D721Med (cell line): ENCODE measurements at places on chromosomes 5 and 9.

GRCh38 chr5:179166171-179166885 lies 106.2 kb downstream of the ZNF354C start:
- no peak for DNase-seq

DNA sequence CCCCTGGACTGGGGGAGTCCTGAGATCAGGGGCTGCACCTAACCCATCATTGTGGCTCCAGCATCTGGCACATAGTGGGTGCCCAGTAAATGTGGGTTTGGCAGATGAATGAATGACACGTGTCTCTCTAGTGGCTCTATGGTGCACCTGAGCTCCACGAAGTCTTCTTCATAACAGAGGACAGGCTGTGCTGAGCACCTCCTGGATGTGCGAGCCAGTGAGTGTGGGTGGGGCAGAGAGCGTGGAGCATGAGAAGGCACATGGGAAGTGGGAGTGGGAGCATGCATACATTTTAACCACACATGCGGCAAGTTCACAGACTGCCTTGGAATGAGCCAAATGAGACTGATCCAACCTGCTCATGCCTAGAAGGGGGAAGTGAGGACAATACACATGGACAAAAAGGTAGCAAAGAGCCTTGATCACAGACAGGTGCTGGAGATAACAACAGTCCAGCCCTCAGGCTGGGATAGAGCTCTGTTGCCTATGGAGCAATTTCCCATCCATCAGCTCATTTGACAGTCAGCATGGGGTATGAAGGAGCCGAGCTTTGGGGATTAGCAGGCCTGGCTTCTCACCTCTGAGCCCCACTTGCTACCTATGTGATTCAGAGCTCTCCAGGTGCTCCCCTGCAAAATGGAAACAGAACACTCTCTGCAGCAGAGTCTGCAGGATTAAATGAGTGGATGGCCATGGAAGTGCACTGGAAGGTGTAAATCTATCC lies 76.2 kb upstream of the TBC1D2 start:
- no peak for DNase-seq

GRCh38 chr9:113503131-113503541 lies 39.6 kb downstream of the RGS3 start:
- DNase-seq, result no peak

DNA sequence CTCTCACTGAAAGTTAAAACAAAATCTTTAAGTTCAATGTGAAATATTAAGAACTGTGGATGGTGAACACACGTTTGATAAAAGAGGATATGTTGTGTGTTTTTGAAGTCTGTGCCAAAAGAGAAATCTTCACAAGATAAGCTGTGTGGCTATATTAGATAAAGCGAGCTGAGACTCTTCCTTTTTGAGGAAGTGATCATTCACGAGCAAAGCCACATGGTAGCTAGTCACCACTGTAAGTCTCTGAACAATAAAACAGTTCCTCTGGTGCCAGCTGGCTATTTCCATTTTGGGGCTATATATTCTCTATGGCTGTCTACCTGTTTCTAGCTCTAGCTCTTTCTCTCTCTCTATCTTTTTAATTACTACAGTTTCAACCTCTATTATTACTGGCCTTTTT lies 1849.2 kb upstream of the C9orf72 start:
- no peak for DNase-seq

DNA sequence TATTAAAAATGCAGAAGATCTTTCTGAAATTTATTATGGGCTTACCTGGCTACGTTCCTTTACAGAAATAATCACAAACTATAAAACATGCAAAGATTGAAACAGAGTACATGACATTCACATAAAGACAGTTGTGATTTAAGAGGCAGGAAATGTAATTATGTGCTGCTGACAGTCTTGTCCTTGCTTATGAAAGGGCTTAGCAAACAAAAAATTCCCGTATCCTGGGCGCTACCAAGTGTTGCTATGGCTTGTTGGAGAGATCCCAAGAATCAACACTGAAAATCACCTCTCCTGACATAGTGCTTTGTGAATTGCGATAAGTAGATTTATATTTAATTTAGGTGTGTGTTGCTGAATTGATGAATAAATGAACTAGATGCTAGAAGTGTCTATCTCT lies 352.5 kb upstream of the C9orf72 start:
- no peak for DNase-seq

DNA sequence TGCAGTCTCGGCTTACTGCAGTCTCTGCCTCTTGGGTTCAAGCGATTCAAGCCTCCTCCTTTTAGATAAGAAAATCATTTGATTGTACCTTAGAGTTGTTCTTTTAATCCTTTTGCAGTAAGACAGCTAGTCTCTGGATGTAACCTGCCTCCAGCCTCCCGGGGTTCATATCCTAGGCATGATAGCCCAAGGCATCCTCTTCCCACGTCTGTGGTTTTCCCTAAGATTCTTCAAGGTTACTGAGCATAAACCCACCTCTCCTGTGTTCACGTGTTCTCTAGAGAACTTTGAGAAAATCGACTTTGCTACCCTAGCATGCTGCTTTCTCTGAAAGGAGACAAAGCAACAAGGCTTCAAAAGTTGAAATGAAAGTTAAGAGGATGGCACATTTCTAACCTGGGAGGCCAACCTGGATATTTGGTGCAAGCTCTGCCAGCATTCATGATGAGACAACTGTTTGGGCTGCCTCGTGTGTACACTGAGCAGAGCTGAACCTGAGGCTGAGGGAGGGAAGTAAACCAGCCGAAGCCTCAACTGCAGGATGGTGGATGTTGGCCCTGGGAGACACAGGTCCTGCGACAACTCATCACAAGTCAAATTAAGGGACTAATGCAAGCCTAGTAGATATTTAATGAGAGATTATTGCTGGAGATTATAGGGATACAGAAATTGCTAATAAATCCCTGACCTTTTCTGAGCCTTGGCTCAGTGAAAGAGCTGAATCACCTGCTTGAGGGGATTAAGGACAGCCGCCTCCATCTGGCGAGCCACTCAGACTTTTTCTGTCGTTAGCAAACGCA lies 261.8 kb downstream of the ARHGAP26 start:
- peak; percentile 37 for DNase-seq

GRCh38 chr9:86303316-86303975 lies 21.1 kb upstream of the ISCA1 start:
- DNase-seq, result no peak

GRCh38 chr5:170393958-170394357 lies 4.8 kb upstream of the KCNMB1 start:
- DNase-seq, result no peak

GRCh38 chr5:40001796-40002195 lies 577.0 kb upstream of the DAB2 start:
- DNase-seq, result no peak

GRCh38 chr5:40853632-40854192 lies 12.5 kb downstream of the CARD6 start:
- DNase-seq, result no peak

DNA sequence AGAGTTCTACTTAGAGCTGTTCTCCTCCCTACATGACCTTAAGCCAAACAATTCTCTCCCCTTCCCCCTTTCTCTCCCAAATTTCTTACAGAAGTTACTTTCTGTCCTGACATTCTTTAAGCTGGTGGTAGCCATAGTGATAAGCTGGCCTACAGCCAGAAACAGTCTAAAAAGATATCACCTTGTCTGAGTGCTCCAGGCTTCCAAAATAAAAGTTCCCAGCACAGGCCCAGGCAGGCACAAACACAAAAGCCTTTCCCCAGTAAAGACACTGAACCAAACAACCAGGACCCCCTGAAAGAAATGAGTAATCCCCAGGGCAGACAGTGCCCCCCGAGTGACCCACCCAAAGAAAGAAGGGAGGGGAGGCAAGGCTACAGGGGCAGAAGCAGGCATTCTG lies 19.2 kb downstream of the SIL1 start:
- no peak for DNase-seq

- no peak for DNase-seq
Measured at GRCh38 chr5:74623006-74623611, 17.4 kb downstream of the ENC1 start.

DNA sequence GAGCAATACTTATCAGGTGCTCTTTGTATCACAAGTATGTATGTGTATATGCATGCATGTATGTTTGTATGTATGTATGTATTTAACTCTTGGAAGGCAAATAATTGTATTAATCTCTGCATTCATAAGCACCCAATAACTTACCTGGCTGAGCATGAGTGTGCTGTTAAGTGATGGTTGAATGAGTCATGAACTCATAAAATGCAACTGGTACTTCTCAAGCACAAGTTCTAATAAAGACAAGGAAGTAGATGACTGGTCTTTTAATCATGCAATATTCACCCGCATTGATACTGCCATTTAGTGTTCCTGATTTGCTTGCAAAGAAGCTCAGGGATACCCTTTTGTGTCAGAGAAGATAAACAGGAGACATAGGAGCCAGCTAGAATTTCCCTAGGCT lies 204.9 kb upstream of the TRPM3 start:
- DNase-seq, result no peak

DNA sequence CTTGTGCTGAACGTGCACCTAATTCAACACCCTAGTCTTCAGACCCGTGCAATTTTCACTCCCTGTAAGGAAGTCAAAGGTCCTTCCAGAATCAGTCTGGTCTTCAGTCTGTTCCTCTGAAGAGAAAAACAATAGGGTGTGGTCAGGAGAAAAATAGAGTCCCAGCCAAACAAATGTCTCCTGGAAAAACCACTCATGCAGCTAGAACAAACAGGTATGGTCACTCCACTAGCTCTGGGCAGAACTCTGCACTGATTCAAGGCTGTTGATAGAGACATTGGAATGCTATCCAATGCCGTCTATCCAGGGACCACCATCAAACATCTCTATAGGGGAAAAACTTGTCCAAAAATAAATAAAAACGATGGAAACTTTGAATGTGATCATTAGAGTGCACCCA lies 81.8 kb upstream of the MAP3K1 start:
- DNase-seq, result no peak

DNA sequence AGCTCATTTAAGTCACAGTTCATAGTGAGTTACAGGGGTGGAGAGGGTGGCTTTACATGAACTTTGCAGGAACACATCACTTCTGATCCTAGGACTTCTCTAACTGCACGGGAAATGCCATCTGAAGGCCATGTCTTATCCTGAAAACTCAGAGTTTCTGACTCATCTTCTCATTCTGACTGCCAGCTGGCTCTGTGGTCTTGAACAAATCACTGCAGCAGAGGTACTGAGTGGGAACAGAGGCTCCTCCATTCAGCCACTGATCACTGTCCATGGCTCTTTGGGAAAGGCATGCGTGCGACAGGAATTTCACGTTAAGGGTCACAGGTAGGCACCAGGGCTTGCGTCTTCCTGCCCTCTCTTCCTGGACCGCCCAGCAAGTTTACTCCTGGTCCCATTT lies 114.6 kb upstream of the LRRTM2 start:
- DNase-seq, result no peak

GRCh38 chr9:72363236-72363635 lies 1.8 kb downstream of the ZFAND5 start:
- DNase-seq, result no peak

- DNase-seq, result no peak
Measured at GRCh38 chr5:103435136-103435889, 127.3 kb downstream of the NUDT12 start.

DNA sequence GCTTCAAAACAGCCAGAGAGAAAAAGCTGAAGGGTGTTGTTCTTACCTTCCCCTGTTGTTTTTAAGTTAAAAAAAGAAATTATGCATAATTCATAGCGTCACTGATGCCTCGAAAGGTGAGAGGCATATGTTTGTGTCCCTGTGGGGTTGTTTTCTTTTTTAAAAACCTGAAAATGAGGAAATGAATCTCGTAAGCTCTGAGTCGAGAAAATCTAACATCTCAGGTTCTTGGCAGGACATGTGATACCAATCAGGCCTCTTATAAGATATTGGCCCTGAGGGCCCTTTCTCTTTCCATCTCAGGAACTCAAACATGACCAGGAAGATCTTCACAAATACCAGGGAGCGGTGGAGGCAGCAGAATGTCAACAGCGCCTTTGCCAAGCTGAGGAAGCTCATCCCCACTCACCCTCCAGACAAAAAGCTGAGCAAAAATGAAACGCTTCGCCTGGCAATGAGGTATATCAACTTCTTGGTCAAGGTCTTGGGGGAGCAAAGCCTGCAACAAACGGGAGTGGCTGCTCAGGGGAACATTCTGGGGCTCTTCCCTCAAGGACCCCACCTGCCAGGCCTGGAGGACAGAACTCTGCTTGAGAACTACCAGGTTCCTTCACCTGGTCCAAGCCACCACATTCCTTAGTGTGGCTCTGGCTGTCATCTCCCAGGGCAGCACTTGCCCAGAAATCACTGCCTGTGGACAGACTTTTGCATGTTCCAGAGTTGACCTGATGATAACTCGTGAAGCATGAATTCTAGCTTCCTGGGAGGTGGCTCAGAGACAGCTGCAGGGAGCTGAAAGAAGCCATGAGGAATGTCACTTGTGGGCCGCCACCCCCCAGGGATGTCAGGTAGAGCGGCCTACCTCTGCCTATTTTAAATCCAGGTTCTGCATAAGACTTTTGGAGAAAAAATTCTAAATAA lies at the start of gene TAL2:
Gene TAL2 (plus strand): TSS at position 274 of the 921 bp plus-strand sequence. CDS start 40 bp downstream, at position 314.
- no peak for DNase-seq

DNA sequence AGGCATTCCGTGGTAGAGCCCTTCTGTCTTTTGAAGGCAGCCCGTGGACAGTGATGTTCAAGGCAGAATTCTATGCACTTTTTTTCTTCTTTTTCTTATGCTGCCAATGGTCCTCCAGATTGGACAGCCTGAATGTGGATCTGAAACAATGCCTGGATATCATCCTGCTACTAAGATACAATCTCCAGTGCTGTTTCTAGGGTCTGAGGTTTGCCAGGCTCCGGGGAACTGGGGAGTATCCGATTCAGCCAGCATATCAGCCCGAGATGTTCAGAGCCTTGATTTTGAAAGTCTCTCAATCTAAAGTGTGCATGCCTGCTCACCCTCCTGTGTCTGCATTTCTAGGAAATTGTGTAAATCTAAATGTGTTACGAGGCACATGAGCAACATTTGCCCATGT lies 103.8 kb upstream of the WWC1 start:
- DNase-seq, result no peak

DNA sequence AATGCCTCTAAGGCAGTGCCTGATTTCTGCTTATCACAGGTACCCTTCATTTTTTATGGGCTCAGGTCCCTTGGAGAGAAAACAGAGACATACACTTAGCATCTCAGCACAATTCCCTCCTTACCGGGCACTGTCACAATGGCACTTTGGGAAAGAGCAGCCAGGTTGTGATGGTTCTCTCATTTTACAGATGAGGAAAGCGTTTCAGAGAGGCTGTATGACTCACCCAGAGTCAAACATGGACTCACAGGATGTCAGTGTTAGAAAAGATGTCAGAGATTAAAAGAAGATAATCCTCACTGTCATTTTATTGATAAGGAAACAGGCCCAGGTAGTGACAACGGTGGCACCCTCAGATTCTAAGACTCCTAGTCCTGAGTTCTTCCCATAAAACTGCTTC lies 12.0 kb upstream of the SLC31A2 start:
- DNase-seq, result no peak
